ENCODE measurements at places on chromosomes 12 and 14.
A peak's percentile ranks its signal among the peaks of the same experiment; 100 is the strongest.

DNA sequence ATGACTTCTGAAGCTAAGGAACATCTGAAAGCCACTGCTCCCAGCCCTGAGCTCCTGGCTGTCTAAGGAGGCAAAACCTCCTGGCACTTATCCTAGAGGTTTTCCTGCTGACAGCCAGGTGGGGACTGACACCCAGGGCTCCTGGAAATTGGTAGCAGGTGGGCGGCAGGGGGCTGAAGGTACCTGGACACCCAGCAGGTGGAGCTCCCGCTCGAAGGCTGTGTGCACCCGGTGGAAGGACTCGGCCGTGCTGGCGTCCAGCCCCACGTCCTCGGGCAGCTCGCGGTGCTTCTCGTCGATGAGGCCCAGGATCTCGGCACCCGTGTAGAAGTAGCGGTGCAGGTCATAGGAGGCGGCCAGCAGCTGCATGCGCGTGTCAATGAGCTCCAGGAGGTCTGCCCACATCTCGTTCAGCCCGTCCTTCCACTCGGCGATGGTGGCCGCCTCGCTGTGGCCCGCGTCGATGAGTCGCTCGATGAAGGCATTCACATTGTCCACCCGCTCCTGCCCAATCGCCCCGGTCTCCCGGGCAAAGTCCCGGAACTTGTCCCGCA lies 68.2 kb downstream of the PLEKHG3 start:
- DNase-seq: no peak

DNA sequence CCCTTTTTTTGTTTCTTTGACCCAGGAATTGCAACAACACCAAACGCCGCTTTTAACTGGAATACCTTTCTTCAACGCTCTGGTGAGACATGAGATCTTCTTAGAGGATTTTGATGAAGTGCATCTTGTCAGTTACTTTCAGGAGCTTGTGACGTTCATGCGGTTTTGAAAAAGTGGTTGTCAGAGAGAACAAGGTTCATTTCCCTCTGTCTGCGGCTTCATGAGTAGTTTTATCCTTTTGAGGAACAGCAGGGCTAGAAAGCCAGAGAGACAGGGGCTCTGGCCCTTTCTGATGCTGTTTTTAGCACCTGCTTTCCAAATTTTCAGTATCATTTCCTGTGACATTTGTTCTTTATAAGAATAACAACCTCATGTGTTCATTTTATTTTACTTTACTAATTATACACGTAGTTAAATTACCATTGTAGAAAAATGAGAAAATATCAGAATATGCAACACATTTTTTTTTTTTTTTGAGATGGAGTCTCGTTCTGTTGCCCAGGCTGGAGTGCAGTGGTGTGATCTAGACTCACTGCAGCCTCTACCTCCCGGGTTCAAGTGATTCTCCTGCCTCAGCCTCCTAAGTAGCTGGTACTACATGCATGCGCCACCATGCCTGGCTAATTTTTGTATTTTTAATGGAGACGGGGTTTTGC lies 61.8 kb downstream of the GLT1D1 start:
- DNase-seq: no peak

- no peak for DNase-seq
Measured at GRCh38 chr14:101556566-101557320, 4.6 kb upstream of the DIO3 start.

GRCh38 chr12:98058838-98059237 lies 456.6 kb upstream of the TMPO start:
- no peak for DNase-seq

GRCh38 chr12:51521554-51522276 lies 69.3 kb upstream of the SCN8A start:
- DNase-seq: peak; percentile 43

DNA sequence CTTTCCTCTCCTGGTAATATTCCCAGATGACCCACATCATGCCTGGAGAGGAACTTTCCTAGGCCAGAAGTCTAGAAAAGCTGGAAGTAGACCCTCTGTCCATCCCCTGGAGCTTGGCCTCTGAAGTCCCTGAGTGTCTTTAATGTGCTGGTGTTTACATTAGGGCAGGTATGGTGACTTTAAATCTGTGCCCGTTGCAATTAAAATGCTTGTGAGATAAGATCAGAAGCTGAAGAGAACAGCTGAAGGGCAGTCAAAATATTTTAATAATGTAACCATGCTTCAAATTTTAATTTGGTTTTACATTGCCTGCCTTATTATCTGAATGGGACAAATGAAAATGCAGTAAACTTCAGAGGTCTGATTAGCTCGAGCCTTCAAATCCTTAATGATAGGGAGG lies 1022.5 kb downstream of the BCL11B start:
- no peak for DNase-seq

DNA sequence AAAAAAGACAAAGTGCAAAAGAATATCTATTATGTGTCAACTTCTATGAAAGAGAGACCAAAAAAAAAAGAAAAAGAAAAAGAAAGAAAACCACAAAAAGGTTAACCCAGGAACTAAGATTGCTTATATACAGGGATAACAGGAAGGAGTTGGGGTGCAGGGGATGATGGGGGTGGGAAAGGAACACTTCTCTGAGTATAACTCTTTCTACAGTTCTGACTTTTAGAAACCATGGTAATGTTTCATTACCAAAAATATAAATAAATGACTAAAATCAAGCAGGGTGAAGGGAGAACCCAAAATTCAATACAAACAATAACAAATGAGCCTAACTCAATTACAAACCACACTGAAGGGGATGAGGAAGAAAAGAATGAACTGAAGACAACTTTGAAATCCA lies 9.1 kb downstream of the IFNG-AS1 start:
- DNase-seq: no peak

DNA sequence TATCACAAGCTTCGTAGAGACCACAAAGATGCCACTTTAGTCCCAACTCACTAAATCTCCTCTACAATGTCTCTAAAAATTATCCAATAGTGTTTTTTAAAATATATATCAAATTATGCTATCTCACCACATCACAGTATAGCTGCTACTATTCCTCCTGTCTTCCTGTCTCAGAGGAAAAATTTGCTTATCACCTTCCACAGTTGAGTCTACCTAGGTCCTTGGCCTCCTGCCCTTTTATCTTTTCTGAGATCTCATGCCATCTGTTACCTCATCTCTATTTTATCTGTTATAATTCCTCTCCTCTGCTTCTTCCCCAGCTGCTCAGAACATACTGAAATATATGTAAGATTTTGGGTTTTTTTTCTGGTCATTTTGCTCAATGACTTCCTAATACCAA lies 568.2 kb downstream of the DIO2 start:
- DNase-seq: no peak

DNA sequence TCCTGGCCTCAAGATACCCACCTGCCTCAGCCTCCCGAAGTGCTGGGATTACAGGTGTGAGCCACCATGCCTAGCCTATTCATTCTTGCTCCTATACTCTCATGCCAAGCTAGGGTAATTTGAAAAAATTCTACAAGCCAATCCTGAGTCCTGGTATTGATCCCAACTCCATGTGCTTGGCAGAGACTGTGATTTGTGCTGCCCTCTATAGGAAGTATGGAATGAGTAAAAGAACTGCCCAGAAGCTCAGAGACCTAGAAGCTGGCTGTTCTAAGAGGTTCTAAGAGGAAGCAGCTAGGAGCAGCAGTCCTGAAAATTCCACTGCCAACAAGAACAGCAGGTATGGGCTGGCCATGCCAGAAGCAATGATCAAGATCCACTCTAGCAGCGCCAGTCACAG lies 402.5 kb downstream of the PCNX1 start:
- no peak for DNase-seq

DNA sequence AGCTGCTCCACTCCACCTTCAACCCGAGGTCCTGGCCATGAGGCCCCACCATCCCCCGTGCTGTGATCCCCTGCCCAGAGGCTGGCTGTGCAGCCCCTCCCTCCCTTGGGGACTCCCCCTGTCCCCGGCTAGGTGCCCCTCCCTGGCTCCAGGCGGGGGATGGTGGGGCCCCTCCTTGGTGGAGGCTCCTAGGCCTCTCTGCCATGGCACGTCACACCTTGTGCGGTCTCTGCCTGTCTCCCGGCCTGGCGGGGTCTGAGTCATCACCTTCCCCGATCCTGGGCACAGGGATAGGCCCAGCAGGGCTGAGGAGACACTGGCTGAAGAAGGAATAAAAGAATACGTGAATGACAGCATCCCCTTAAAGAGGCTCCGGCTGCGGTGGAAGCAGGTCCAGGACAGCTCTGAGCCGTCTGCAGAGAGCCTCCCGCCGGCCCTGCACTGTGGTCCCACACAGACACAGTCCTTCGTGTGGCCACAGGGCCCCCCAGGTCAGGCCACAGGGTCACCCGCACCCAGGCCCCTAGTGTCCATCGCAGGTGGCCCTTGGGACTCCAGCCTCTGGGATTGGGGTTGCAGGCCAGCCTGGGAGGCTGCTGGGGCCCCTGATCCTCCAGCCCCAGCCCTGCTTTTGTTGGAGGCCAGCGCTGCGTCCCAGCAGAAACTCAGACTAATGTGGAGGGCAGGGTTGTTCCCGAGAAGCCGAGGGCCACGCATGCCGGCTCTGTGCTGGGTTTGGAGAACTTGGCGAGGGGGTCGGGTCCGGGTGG lies 43.6 kb downstream of the KIF26A start:
- no peak for DNase-seq

DNA sequence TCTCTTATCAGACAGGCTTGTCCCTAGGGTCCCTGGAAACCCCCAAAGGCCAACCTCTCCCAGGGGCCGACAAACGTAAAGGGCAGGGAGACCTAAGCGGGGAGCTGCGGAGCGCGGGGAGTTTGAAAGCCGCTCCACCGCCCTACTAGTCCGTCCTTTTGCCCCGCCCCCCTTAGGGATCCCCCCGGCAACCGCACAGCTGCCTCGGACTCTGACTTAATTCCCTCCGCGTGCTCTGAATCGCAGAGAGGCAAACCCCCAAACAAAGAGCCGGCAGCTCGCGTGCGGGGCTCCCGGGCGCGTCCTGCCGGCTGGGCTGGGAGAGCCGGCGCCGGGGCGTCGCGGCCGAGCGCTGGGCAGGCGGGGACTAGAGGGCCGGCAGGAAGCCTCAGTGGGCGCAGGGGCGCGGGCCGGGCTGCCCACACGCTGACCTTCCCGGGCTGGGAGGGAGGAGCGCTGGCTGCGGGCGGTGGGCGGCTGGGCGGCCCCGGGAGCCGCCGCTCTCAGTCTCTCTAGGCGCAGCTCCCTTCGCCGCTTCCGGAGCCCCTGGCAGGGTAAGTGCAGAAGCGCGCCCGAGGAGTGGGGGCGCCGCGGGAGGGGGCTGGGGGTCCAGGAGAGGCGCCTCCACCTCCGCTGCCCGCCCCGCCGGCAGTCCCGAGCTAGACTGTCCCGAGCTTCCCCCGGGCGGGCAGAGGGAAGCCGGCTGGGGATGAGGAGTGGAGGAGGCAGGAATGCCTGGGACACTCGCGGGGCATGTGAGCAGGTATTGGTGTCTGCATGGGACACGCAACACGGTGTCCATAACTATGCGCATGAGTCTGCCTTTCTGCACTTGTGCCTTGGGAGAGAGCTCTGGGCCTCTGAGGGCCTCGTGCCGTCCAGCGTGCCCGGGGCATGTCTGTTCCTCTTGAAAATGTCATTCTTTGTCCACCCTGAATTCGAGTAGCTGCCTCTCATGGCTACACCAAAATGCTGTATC lies at the start of gene TSPAN11:
TSPAN11 (plus strand) TSS at position 506 of the 979 bp plus-strand sequence. CDS start 27,244 bp downstream, outside the sequence.
- peak; percentile 44 for DNase-seq

DNA sequence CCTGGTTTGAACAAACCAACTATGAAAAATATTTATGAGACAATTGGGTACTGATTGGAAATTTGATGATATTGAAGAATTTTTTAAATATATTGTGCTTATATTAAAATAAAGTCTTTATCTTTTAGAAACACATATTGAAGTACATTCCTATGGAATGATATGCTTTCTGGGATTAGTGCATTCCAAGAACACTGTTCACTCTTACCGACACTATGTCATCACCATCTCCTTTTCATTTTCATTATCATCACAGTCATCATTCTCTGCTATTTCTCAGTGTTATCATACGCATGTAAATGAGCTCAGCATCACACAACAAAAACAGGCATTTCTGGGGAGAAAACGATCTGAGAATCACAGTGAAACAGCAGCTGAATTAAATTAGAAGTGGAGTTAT lies 513.3 kb upstream of the CCDC196 start:
- peak; percentile 85 for DNase-seq

DNA sequence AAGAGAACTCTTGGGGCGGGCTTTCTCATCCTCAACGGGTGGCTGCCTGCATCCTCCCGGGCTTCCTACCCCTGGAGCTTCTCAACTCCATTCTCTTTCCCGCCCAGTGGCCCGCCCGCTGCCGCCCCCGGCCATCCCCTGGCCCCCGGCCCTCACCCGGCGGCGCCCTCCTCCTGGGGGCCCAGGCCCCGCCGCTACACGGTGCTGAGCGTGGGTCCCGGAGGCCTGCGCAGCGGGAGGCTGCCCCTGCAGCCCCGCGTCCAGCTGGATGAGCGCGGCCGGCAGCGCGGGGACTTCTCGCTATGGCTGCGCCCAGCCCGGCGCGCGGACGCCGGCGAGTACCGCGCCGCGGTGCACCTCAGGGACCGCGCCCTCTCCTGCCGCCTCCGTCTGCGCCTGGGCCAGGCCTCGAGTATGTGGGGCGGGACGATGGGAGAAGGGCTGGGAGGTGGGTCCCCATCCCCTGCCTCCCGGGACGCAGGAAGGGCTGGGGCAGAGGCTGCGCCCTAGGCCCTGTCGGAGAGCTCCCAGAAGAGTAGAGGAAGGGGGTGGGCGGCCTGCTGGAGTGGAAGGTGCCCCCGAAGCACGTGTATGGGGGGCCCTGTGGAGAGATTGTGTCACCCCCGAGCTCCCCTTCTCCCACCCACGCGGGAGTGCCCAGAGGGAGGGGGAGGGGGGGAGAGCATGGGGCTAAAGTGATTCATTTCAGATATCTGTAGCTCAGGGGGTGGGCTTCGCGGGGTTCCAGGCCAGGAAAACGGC lies 1.5 kb downstream of the LAG3 start:
- no peak for DNase-seq

DNA sequence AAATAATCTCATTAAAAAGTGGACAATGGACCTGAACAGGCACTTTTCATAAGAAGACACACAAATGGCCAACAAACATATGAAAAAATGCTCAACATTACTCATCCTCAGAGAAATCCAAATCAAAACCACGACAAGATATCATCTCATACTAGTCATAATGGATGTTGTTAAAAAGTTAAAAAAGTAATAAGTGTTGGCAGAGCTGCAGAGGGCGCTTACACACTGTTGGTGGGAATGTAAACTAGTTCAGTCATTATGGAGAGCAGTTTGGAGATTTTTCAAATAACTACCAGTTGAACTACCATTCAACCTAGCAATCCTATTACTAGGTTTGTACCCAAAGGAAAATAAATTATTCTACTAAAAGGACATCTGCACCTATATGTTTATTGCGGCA lies 47.2 kb downstream of the FOXG1 start:
- peak; percentile 1 for DNase-seq

GRCh38 chr14:46344327-46344937 lies 307.1 kb downstream of the RPL10L start:
- peak; percentile 36 for DNase-seq
